ENCODE measurements at places on chromosomes 3 and 15.
A peak's percentile ranks its signal among the peaks of the same experiment; 100 is the strongest.

GRCh38 chr3:2099028-2099671, 484 bp downstream of the CNTN4 start:
- peaks cover 4% of the 10 kb centered on the region for H3K4me1 ChIP-seq
- H3K27me3 ChIP-seq, result peaks cover 43% of the 10 kb centered on the region
- DNase-seq, result no peak
- H3K4me3 ChIP-seq, result no peak overlapping the region

DNA sequence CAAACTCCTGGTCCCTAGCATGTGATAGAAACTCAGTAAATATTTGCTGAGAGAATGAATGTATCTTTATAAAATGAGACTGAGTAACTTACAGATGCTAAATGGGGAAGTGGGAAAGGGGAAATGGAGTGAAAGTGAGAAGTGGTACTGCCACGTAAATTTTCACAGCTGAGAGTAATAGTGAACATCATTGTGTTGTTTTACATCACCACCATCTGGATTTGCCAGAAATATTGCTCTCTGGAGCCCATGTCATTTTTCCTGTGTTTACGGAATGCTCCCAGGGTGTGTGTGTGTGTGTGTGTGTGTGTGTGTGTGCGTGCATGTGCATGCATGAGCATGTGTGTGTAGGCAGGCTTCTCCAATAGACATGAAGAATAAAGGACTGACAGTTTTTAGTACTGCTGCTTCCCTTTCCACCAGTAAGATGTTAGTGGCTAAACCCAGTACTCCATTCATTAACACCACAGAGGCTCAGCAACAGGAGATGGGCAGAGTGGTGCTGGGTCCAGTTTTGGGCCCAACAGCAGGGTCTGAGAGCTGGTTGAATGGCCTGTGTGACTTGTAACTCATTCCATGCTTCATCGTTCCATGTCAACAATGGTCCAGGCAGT, 57.3 kb downstream of the DIPK2A start:
- peaks cover 8% of the 10 kb centered on the region for H3K4me1 ChIP-seq
- peaks cover 5% of the 10 kb centered on the region for H3K27me3 ChIP-seq
- no peaks in the 10 kb centered on the region for H3K36me3 ChIP-seq
- no peak for DNase-seq

GRCh38 chr3:132987396-132987795, 50.8 kb upstream of the TMEM108 start:
- H3K4me3 ChIP-seq, result no peak overlapping the region
- peaks cover 4% of the 10 kb centered on the region for H3K27me3 ChIP-seq
- H3K4me1 ChIP-seq, result no peaks in the 10 kb centered on the region
- H3K27ac ChIP-seq, result no peak overlapping the region
- no peak for DNase-seq

DNA sequence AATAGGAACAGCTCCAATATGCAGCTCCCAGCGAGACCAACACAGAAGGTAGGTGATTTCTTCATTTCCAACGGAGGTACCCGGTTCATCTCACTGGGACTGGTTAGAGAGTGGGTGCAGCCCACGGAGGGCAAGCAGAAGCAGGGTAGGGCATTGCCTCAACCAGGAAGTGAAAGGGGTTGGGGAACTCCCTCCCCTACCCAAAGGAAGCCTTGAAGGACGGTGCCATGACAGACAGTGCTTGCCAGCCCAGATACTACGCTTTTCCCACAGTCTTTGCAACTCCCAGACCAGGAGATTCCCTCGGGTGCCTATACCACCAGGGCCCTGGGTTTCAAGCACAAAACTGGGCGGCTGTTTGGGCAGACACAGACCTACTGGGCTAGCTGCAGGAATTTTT, 576.9 kb upstream of the NECTIN3 start:
- DNase-seq, result no peak
- H3K36me3 ChIP-seq, result no peaks in the 10 kb centered on the region
- H3K4me3 ChIP-seq, result no peak overlapping the region
- H3K27ac ChIP-seq, result no peak overlapping the region
- H3K4me1 ChIP-seq, result no peaks in the 10 kb centered on the region
- no peaks in the 10 kb centered on the region for H3K27me3 ChIP-seq

DNA sequence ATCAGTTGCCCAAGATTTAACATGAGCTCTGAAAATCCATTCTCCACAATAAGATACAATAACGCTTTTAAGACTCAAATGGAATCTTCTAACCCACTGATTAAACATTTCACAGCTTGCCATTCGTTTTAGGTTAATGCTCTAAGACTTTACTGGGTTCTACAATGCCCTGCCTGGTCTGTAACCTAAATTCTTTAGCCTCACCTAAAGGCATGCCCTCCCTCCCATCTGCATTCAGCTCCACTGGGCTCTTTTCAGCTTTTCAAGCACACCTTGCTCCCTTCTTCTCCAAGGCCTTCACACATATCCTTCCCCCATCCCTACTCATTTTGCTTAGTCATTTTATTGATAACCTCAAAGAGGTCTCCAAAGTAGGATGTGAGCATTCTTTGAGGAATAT, 290.9 kb downstream of the LSAMP start:
- no peaks in the 10 kb centered on the region for H3K4me1 ChIP-seq
- no peak overlapping the region for H3K4me3 ChIP-seq
- H3K36me3 ChIP-seq, result no peaks in the 10 kb centered on the region
- DNase-seq, result no peak

DNA sequence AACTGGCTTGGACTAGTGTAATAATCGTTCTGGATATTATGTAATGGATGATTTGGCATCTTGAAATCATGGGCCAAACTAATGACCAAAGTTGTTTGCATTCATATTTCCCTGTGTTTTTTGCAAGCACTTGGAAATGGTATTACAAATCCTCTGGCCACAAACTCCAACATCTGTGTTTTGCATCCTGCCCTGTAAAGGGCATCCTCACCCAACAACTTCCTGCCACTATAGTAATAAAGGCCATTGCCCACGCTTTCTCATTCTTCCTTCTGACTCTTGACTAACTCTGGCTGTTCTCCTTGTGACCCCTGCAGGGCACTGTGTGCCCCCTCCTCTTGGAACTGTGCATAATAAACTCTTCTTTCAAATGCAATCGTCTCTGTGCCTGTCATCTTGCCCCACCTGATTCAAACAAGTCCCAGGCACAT, 25.4 kb upstream of the PSMD6 start:
- no peak overlapping the region for H3K4me3 ChIP-seq
- H3K27me3 ChIP-seq, result peaks cover 10% of the 10 kb centered on the region
- H3K4me1 ChIP-seq, result no peaks in the 10 kb centered on the region

DNA sequence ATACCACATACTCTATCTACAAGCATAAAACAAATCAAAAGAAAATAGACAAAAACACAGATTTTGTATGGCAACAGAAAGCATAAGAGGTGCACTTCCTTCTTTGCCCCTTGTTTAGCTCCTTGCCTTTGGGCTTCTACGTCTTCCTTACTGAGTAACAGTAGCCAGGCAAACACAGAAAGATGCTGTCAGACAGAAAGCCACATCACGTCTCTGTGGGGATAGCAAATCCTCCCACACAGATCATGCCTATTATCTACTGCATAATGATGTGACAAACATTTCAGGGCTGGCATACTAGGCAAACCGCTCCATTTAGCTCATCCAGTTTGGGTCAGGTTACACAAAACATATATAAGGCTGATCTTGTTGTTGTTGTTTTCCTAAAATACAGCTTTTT, 92.7 kb downstream of the BOC start:
- no peak overlapping the region for H3K27ac ChIP-seq
- no peak overlapping the region for H3K4me3 ChIP-seq
- DNase-seq, result no peak
- no peaks in the 10 kb centered on the region for H3K36me3 ChIP-seq

GRCh38 chr3:123156276-123156995, 45.3 kb upstream of the SEC22A start:
- no peak for DNase-seq
- H3K4me1 ChIP-seq, result no peaks in the 10 kb centered on the region
- peaks cover 13% of the 10 kb centered on the region for H3K36me3 ChIP-seq
- no peaks in the 10 kb centered on the region for H3K27me3 ChIP-seq
- H3K27ac ChIP-seq, result no peak overlapping the region
- H3K4me3 ChIP-seq, result no peak overlapping the region

DNA sequence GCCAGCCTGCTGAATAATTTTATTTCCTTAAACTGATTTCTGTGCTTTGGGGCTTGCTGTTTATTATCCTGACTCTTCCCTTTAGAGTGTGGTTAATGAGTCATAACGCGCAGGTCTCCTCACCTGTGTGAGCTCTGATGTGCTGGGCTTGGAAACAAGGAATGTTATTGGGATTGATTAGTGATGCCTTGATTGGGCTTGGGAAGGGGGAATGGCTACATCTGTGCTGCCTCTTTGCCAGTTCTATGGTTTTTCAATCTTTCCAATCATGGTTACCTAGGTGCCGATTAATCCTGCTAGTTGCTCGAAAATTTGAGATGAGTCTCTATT, 161.0 kb downstream of the THSD4 start:
- no peak overlapping the region for H3K27ac ChIP-seq
- no peak for DNase-seq
- peaks cover 13% of the 10 kb centered on the region for H3K27me3 ChIP-seq
- H3K36me3 ChIP-seq, result no peaks in the 10 kb centered on the region

DNA sequence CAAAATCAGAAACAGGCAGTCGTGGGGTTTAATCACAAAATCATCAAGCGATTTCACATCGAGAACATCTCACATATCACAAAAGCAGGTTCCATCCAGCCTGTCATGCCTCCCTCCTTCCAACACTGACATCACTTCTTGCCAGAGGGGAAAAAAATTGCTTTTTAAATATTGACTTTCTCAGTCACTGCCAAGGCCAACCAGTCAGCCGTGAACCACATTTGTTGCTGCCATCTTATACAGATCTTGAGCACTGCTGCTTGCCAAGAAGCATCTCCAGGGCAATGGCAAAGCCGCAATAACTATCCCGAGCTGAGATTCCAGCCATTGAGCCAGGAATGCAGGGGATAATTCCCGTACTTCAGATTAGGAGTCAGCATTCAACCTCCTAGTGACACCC, 174.6 kb downstream of the ANXA2 start:
- no peaks in the 10 kb centered on the region for H3K4me1 ChIP-seq
- no peaks in the 10 kb centered on the region for H3K36me3 ChIP-seq
- peaks cover 32% of the 10 kb centered on the region for H3K27me3 ChIP-seq
- no peak overlapping the region for H3K4me3 ChIP-seq

GRCh38 chr15:78850941-78851755, 21.5 kb upstream of the MORF4L1 start:
- no peak for DNase-seq
- no peaks in the 10 kb centered on the region for H3K36me3 ChIP-seq
- no peaks in the 10 kb centered on the region for H3K4me1 ChIP-seq
- no peak overlapping the region for H3K27ac ChIP-seq
- H3K4me3 ChIP-seq, result no peak overlapping the region

- DNase-seq, result no peak
- no peak overlapping the region for H3K4me3 ChIP-seq
- peaks cover 16% of the 10 kb centered on the region for H3K36me3 ChIP-seq
- no peaks in the 10 kb centered on the region for H3K27me3 ChIP-seq
Observed at GRCh38 chr3:196235452-196236122, 19.3 kb downstream of the SLC51A start.

- H3K4me3 ChIP-seq, result peak overlapping the region; percentile 95
- peaks cover 80% of the 10 kb centered on the region for H3K36me3 ChIP-seq
- peak overlapping the region; percentile 80 for H3K27ac ChIP-seq
- H3K4me1 ChIP-seq, result peaks cover 75% of the 10 kb centered on the region
- DNase-seq, result peak; percentile 54
- H3K27me3 ChIP-seq, result no peaks in the 10 kb centered on the region
Observed at GRCh38 chr3:172517859-172518466, 5.3 kb downstream of the TNFSF10 start.

- H3K4me3 ChIP-seq, result no peak overlapping the region
- H3K36me3 ChIP-seq, result no peaks in the 10 kb centered on the region
- no peaks in the 10 kb centered on the region for H3K4me1 ChIP-seq
- no peak overlapping the region for H3K27ac ChIP-seq
- no peak for DNase-seq
- H3K27me3 ChIP-seq, result peaks cover 2% of the 10 kb centered on the region
Observed at GRCh38 chr3:193735850-193736249, 142.8 kb downstream of the OPA1 start.

DNA sequence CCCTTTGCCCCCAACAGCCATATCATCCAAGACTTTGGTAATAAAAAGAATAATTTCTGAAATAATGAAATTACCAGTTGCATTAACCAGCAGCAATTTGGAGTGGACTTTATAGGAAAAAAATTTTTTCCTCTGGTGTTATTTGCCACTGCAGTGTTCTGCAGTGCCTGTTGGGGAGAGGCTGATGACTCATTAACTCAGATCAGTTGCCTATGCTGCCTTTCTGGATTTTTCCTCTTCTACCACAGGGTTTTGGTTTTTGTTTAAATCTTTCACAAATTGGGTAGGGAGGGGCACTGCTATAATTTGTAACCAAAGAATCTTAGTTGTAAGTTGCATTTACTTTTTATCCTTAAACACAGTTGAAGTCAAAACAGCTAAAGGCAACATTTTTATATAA, 22.7 kb downstream of the ATP6V1A start:
- H3K27me3 ChIP-seq, result no peaks in the 10 kb centered on the region
- H3K4me3 ChIP-seq, result no peak overlapping the region
- peaks cover 9% of the 10 kb centered on the region for H3K4me1 ChIP-seq
- no peaks in the 10 kb centered on the region for H3K36me3 ChIP-seq
- no peak overlapping the region for H3K27ac ChIP-seq

DNA sequence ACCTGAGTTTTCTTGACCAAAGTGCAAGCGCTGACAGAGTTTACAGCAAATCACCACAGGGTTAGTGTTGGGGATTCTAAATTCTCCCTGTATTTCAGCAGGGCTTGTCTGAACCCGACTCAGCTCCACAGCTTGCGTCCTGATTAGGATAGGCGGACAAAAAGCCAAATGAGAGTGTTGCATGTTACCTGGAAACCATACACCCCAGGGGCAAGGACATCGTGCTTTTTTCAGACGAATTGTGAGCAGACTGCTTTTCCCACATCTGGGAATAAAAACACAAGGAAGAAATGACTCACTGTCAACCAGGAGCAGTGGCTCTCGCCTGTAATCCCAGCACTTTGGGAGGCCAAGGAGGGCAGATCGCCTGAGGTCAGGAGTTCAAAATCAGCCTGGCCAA, 3.0 kb downstream of the DZIP1L start:
- peaks cover 36% of the 10 kb centered on the region for H3K27me3 ChIP-seq
- H3K27ac ChIP-seq, result no peak overlapping the region
- no peaks in the 10 kb centered on the region for H3K36me3 ChIP-seq
- peaks cover 7% of the 10 kb centered on the region for H3K4me1 ChIP-seq

GRCh38 chr15:40878785-40879184, 4.8 kb upstream of the RHOV start:
- peaks cover 19% of the 10 kb centered on the region for H3K4me1 ChIP-seq
- no peak for DNase-seq
- peaks cover 13% of the 10 kb centered on the region for H3K27me3 ChIP-seq
- H3K36me3 ChIP-seq, result no peaks in the 10 kb centered on the region

DNA sequence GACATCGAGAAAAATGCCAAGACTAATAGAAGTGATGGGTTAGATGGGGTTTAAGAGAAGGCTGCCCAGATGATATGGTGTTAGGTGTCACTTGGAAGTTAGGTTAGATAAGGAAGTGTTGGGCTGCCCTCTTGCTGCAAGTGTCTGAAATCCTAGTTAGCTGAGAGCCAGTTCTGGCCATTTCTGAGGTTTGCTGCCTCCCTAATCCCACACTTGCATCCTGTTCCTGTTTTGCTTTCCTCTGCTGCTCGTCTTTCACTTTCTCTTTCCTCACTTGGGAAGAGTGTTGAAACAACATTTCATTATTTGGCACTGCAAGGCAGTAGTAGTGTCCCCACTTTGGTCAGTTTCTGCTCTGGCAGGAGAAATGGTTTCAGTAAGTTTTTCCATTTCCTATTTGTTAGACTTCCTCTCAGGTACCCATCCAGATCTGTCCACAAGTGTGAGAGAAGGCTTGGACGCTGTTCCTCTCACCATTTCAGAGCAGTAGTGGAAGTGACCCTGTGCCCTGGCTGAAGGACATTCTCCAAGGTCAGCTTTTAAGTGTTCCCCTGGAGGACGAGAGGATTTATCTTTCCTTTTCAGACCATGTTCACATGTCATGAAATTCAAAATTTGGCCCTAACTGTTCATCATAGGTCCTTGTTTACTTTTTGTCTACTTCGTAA, 93.3 kb downstream of the ADAMTSL3 start:
- H3K4me1 ChIP-seq, result peaks cover 3% of the 10 kb centered on the region
- H3K36me3 ChIP-seq, result no peaks in the 10 kb centered on the region
- DNase-seq, result no peak
- peaks cover 2% of the 10 kb centered on the region for H3K27me3 ChIP-seq
- H3K4me3 ChIP-seq, result no peak overlapping the region
